ENCODE measurements at places on chromosomes 7 and 10. TPM values are rescaled to one million over a fixed set of nuclear protein-coding genes. Genes with fewer than 3 reads are reported as not detected.

Gene FANK1
- 0.41 TPM for polyA plus RNA-seq

GRCh38 chr7:116524609-116525297 lies at the start of gene CAV1:
Gene CAV1, plus strand, starts transcription at chr7:116525036. Its CDS starts 27 bp downstream, at chr7:116525063.
- DNase-seq = peak; percentile 95

GRCh38 chr10:95835149-95835860 lies 72.5 kb upstream of the CC2D2B start:
- DNase-seq = no peak

- peak; percentile 68 for DNase-seq
These were observed 25.0 kb downstream of the C10orf105 start for GRCh38 chr10:71694567-71694968.
